SHP77 treated with DMSO at 0.1 percent for 48 hours (cell line): ENCODE measurements at places on chromosomes 4 and X.

DNA sequence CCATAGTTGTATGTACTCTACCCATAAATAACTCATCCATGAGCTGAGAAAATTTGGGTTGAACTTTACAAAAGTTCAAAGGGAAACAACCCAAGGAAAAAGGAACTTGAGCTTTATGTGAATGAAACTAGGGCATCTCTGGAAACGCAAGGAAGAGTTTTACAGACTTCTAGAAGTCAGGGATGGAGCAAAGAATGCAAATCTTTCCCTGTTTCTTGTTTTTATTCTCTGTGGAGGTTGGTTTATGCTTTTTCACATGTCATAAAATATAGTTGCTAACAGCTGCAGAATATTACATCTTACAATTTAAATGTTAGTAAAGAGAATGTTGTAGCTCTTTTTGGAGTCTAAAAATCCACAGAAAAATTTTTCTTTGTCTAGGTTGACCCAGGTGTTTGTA is 754.1 kb downstream of the PCDH7 start:
- no peak for DNase-seq

GRCh38 chrX:46838974-46839480 is 2.2 kb downstream of the RP2 start:
- no peak for DNase-seq

- DNase-seq: no peak
Observed at GRCh38 chr4:10984815-10985214, 300.2 kb upstream of the CLNK start.

GRCh38 chrX:11787564-11787963 is 29.5 kb downstream of the MSL3 start:
- DNase-seq: no peak

- no peak for DNase-seq
Observed at GRCh38 chrX:23509256-23509655, 158.0 kb upstream of the PRDX4 start.

GRCh38 chrX:115968436-115969252 is 201.9 kb upstream of the AGTR2 start:
- peak; percentile 5 for DNase-seq

DNA sequence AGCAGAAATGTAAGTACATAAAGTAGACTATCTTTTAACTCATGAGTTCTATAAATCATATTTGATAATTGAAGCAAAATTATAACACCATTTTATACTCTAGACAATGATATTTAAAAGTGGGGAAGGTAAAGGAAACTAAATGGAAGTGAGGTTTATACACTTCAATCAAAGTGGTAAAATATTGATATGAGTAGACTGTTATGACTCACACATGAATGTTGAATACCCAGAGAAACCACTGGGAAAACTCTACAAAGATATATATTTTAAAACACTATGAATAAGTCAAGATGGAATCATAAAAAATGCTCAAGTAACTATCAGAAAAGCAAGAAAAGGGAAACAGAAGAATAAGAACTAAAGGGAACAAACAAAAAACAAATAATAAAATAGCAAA is 8.4 kb downstream of the VSIG1 start:
- no peak for DNase-seq

DNA sequence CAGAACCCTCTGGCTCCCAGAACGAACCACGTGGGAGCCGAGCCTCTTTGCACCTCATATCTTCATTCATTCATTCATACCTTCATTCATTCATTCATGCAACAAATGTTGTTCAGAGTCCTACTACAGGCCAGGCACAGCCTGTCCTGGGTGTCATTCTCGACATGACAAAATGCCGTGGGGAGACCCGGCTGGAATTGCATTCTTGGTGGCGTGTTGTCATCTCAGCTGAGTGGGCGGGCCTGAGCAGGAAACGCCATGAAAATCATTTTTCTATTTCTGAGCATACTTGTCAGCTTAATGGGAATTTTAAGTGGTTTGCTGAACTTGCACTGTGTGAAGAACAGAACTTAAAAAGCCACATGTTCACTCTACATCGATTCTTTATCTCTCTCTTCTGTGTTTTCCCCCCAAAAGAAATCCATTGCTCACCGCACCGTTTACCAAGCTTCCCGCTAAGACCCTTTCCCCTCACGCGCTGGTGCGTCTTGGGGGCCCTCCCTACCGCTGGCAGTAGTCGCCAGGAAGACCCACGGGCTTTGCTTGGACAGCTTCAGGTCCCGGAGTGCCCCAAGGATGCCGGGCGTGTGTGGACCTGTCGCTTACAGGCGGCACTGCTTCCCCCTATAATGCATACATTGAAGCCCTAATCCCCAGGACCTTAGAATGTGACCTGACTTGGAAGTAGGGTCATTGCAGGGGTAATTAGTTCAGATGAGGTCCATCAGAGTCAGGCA is 41.6 kb upstream of the HMX1 start:
- no peak for DNase-seq

DNA sequence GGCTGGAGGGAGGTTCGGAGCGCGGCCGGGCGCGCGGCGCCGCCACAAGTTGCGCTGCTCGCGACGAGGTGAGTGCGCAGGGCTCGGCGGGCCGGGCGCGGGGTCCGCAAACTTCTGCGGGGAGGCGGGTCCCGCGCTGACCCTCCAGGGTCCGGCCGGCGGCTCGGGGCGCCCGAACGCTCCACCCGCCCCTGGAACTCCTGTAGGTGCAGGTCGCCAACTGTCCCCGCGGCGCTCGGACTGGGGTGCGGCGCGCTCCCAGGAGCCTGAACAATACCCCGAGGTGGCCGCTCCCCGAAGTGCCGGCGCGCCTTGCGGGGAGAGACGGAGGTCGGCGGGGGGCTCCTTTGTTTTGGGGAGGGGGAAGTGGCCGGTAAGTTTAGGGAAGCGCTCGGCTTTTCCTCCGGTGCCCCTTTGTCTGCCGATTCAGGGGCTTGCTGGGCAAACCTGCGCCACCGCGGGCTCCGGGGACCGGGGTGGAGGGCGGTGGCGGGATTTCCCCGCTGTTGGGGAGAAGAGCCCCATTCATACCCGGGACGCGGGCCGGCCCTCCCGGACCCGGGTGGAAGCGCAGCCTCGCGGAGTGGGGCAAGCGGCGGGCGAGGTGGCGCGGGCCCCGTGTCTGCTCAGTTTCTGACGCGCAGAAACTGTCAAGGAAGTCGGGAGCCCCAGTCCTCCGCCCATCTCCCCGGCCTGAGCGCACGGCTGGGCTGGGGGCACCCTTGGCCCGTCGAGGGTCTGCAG is 694 bp downstream of the TBL1X start:
- DNase-seq: no peak
